Activated CD8-positive, alpha-beta memory T cell treated with anti-CD3 and anti-CD28 coated beads for 1 hour (primary cell): ENCODE measurements at places on chromosomes 11 and 22.

- no peak for DNase-seq
Observed at GRCh38 chr22:42427167-42427566, 5.0 kb downstream of the NFAM1 start.

DNA sequence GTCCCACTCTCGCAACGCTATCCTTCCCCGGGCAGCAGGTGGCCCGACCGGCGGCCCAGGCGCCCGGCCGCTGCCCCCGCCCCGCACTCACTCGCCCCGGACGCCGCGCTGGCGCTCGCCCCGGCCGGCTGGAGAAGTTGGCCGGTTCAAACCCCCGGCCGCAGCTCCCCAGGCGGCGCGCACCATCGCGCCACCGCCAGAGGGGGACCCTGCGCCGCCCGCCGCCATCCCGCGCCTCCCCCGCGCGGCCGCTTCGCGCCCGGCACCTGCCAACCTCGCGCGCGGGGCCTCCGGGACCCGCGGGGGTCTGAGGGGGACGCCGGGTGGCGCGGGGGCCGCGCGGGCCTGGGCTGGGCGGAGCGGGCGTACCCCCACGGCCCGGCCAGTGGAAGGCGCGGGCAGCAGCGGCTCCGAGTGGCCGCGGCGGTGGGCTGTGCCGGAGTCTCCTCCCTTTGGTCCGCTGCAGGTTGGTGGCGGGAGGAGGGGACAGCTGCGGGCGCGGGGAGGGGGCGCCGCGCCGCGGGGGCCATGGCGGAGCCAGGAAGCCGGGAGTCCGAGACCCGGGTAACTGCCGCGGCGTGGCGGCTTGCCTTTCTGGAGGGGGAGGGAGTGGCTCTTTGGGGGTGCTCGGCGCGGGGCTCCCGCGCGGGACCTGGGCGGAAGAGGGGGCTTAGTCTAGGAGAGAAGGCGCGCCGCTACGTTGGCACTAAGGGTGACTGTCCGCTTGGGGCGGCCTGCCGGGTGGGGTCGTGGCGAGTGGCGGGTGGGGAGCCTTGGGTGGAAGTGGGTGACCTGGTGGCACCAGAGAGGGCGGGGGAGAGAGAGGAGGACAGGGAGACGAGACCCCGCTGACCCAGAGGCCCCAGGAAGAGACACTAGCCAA is at the start of the genes MPST and TST:
TSS of gene MPST (plus strand) at position 434 of the 883 bp plus-strand sequence. CDS start at position 529, 95 bp downstream.
TSS of gene TST (minus strand) at position 139 of the 883 bp plus-strand sequence. CDS start 715 bp downstream, outside the sequence.
- no peak for DNase-seq

DNA sequence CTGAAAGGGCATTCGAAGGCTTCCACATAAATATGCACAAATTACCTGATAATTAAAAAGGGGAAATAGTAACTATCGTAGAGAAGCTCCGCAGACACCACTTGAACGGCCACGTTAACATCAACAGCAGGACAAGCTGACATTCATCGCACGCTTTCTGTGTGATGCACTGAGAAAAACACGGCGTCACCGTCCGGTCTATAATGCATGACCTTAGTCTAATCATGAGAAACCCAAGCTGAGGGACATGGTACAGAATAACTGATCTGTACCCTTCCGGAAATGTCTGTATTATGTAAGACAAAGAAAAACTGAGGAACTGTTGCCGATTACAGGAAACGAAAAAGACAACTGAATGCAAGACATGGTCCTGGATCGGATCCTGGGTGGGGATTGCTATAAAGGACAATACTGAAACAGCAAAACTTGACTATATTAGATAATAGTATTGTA is 678 bp upstream of the RANGAP1 start:
- no peak for DNase-seq

DNA sequence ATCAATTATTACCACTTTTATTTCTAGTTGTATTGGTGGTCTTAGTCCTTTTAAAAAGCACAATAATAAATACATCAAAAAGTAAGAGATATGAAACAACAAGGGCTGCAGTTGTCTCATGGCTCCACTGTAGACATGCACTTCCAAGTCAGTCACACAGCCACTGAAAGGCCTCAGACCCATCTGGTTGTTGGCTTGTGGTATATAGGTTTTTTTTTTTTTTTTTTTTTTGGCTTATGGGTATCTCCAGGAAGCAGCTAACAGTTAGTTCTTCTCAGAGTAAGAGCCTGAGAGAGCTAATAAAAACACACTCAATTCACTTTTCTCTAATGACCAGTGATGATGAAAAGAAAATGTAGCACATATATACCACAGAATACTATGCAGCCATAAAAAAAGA is 6.0 kb upstream of the OR52E6 start:
- no peak for DNase-seq

GRCh38 chr22:37661160-37661924 is 2.8 kb downstream of the PDXP start:
- DNase-seq, result no peak

GRCh38 chr22:37198258-37199102 is 10.4 kb upstream of the C1QTNF6 start:
- peak; percentile 76 for DNase-seq
